ENCODE measurements at places on chromosomes 5 and 9. TPM values are rescaled to one million over a fixed set of nuclear protein-coding genes. Genes with fewer than 3 reads are reported as not detected.
A peak's percentile ranks its signal among the peaks of the same experiment; 100 is the strongest.

GRCh38 chr5:173917788-173918786, 29.9 kb downstream of the CPEB4 start:
- H3K4me3 ChIP-seq = peak overlapping the region; percentile 49
- peaks cover 26% of the 10 kb centered on the region for H3K4me1 ChIP-seq
- no peaks in the 10 kb centered on the region for H3K36me3 ChIP-seq
- H3K27ac ChIP-seq = peak overlapping the region; percentile 89

DNA sequence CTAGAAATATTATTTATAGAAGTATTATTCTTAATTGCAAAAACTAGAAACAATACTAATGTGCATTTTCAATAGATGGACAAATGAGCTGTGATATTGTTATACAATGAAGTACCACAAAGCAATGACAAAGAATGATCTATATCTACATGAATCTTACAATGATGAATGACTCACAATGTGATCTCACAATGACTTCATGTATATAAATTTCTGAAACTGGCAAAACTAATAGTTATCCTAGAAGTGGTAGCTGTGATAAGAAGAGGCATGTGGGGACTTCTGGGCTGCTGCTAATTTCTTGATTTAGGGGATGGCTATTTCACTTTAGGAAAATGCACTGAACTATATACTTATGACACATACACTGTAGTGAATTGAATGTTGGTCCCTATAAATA, 396.0 kb upstream of the ZNF608 start:
- no peak overlapping the region for H3K27ac ChIP-seq
- no peak overlapping the region for H3K4me3 ChIP-seq
- H3K4me1 ChIP-seq = no peaks in the 10 kb centered on the region
- no peak for DNase-seq

GRCh38 chr9:74570879-74571512, 73.9 kb downstream of the RORB start:
- no peaks in the 10 kb centered on the region for H3K27me3 ChIP-seq
- no peak for DNase-seq
- H3K4me3 ChIP-seq = no peak overlapping the region
- no peaks in the 10 kb centered on the region for H3K4me1 ChIP-seq

GRCh38 chr9:86885232-86885631, 62.1 kb downstream of the GAS1 start:
- H3K4me3 ChIP-seq = no peak overlapping the region
- H3K4me1 ChIP-seq = no peaks in the 10 kb centered on the region
- DNase-seq = no peak
- H3K27me3 ChIP-seq = no peaks in the 10 kb centered on the region

GRCh38 chr9:76592974-76593347, 134.0 kb downstream of the GCNT1 start:
- no peaks in the 10 kb centered on the region for H3K36me3 ChIP-seq
- no peaks in the 10 kb centered on the region for H3K27me3 ChIP-seq
- H3K4me1 ChIP-seq = no peaks in the 10 kb centered on the region

DNA sequence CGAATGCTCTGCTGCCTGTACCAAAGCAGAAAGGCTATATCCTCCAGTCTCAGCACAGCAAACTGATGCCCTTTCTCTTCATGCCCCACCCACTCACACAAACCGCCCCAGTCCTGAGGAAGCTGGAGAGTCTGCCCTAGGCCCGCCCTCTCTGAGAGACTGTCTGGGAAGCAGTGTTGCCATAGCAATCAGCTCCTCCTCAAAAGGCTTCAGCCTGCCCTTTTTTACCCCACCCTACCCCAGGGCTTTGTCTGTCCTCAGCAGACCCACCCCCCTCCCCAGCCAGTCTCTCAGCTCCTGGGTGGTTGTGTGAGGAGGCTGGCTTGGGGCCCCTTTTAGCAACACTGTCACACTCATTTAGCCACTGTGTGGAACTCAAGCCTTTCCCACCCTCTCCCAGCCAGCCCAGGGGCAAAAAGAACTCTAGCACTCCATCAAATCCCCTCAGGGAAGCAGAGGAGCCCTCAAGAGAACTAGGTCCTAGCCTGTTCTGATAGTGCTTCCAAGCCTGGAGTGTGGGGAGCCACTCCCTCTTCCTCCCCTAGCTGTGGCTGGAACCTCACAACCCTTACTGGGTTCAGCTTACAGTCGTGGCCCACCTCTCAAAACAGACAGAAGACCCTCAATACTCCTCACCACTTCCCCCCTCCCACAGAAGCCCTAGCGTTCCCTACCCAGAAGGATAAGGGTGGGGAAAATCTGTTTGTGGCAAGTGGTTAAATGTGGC, 1.4 kb downstream of the ATOSB start:
- DNase-seq = peak; percentile 68
- peak overlapping the region; percentile 86 for H3K4me3 ChIP-seq
- H3K36me3 ChIP-seq = no peaks in the 10 kb centered on the region
- peaks cover 61% of the 10 kb centered on the region for H3K4me1 ChIP-seq

DNA sequence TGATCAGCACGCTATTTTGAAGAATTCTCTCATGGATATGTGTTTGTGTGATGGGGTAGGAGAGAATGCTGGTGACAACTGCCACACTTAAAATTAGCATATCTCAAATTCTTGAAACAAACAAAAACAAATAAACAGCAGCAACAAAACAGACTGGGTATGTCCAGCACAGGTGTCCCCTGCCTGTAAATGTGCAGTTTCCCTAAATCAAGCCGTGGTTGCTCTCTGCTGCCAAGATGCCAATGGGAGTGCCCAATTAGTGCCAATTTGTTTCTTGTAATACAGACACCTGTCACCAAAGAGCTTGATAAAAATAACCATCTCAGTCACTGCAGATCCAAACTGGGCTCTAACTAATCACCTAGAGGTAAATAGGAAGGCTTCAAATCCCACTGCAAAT, 144.2 kb upstream of the SMARCA2 start:
- H3K36me3 ChIP-seq = no peaks in the 10 kb centered on the region
- H3K4me3 ChIP-seq = no peak overlapping the region
- peaks cover 18% of the 10 kb centered on the region for H3K4me1 ChIP-seq

- no peaks in the 10 kb centered on the region for H3K4me1 ChIP-seq
- no peaks in the 10 kb centered on the region for H3K27me3 ChIP-seq
- H3K4me3 ChIP-seq = no peak overlapping the region
- H3K36me3 ChIP-seq = no peaks in the 10 kb centered on the region
Measured at GRCh38 chr9:131087354-131087893, 8.9 kb upstream of the AIF1L start.

GRCh38 chr5:65102371-65102975, 333.7 kb downstream of the CWC27 start:
- no peaks in the 10 kb centered on the region for H3K27me3 ChIP-seq
- H3K36me3 ChIP-seq = no peaks in the 10 kb centered on the region
- DNase-seq = peak; percentile 5

DNA sequence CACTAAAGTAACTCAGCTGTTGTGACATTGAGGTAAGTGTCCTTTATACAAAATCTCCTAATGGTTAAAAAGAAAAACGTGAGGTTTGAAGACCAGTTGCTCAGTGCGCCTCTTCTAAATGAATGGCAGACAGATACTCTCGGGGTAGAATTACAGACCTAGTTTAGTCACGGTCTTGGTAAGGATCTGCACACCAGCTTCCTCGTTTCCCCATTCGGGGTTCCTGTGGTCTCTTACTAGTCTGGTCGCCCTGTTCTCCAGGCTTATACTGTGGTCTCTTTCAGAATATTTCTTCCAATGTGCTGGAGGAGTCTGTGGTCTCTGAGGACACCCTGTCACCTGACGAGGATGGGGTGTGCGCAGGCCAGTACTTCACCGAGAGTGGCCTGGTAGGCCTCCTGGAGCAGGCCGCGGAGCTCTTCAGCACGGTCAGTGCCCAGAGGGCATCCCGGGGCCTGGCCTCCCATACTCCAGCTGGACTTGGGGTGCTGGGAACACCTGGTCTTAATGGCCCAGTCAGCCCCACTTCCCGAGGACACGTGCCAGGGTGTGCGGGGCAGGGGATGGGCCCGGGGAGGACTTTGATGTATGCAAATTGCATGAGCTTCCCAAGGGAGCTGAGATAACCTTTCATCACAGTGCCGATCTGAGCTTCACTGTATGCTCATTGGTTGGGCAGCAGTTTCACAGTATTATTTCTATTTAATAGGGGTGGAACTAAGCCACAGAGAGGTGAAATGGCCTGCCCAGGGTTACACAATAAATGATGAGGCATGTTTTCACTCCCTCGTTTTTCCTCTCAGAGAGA, 224.5 kb downstream of the DOCK8 start:
- no peaks in the 10 kb centered on the region for H3K27me3 ChIP-seq
- no peak for DNase-seq
- H3K4me3 ChIP-seq = no peak overlapping the region
- no peak overlapping the region for H3K27ac ChIP-seq
- no peaks in the 10 kb centered on the region for H3K4me1 ChIP-seq
- H3K36me3 ChIP-seq = peaks cover 87% of the 10 kb centered on the region

- H3K36me3 ChIP-seq = no peaks in the 10 kb centered on the region
- no peak overlapping the region for H3K4me3 ChIP-seq
Measured at GRCh38 chr5:59317023-59317773, 576.3 kb downstream of the PDE4D start.

DNA sequence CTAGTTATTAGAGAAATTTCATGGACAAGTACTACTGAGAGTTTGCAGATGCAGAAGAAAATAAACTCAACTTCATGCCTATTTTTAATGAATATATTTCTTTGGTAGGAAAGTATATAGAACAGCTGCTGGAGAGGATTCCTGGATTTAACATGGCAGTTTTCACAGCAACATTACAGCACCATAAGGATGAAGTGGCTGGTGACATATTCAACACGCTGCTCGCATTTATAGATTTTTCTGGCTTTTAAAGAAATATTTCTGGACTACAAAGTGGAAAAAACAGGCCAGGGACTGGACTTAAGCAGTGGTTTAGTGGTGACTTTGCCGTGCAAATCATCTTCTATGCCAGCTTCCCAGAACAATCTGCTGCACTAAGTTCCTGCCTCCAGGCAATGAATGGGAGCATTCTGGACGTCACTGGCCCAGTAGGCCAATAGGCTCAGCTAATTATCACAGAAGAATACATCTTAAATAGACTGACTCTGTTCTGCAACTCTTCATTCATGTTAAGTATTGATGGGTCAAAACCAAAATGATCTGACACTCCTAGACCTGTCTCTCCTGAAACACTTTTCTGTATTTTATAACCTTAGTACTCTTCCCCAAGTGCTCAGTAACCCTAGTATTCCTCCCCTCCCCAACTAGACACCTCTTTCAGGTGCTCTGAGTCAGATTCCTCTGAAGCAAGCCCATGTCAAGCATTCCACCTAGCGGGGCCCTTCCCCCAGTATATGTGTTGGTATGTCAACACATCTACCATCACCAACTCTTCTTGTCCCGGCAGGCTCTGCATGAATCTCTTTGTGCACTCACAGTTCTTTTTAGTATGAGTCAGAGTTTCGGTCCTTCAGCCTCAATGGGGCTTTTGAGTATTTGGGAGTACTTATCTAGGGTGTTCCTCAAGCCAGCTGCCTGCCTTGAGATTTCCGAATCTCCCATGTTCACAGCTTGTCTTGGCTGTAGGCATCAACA, 625.5 kb downstream of the CHSY3 start:
- DNase-seq = no peak
- H3K4me3 ChIP-seq = no peak overlapping the region
- no peak overlapping the region for H3K27ac ChIP-seq
- H3K4me1 ChIP-seq = no peaks in the 10 kb centered on the region

- H3K27me3 ChIP-seq = no peaks in the 10 kb centered on the region
- H3K36me3 ChIP-seq = no peaks in the 10 kb centered on the region
- DNase-seq = no peak
- no peak overlapping the region for H3K4me3 ChIP-seq
- H3K27ac ChIP-seq = no peak overlapping the region
Measured at GRCh38 chr5:158701007-158701391, 398.7 kb downstream of the EBF1 start.

GRCh38 chr9:95766906-95767305, 108.6 kb upstream of the ERCC6L2 start:
- no peaks in the 10 kb centered on the region for H3K4me1 ChIP-seq
- H3K4me3 ChIP-seq = no peak overlapping the region
- no peak for DNase-seq
- H3K27me3 ChIP-seq = no peaks in the 10 kb centered on the region

GRCh38 chr5:78513441-78513840, 135.1 kb downstream of the LHFPL2 start:
- H3K36me3 ChIP-seq = no peaks in the 10 kb centered on the region
- H3K4me1 ChIP-seq = peaks cover 9% of the 10 kb centered on the region
- DNase-seq = no peak

DNA sequence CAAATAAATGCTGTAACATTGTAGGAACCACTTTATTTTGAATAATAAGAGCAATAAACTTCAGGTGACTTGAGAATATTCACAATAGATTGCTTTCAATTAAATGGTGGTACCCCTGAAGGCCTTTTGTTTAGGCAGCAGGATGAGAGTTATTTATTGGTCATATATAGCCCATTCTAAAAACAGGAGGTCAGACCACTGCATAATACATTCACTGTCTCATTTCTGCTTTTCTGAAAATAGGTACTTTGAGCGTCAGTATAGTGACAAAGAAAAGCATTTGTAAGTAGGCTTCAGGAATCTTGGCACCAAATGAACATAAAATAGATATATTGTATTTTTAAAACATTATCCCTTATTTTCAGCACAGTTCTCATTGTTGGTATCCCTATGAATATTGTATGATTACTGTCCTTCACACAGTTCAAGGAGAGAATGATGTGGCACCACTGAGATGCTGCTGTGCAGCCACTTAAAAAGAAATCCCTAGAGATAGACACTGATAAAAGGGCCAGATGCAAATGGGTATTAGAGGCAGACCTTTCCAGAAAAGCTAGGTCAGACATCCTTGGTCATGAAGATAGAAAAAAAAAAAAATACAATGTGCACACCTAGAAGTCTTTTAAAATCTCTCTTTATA, 381.8 kb upstream of the ST8SIA4 start:
- H3K4me3 ChIP-seq = no peak overlapping the region
- H3K4me1 ChIP-seq = no peaks in the 10 kb centered on the region
- DNase-seq = no peak
- no peaks in the 10 kb centered on the region for H3K27me3 ChIP-seq
- H3K36me3 ChIP-seq = no peaks in the 10 kb centered on the region

DNA sequence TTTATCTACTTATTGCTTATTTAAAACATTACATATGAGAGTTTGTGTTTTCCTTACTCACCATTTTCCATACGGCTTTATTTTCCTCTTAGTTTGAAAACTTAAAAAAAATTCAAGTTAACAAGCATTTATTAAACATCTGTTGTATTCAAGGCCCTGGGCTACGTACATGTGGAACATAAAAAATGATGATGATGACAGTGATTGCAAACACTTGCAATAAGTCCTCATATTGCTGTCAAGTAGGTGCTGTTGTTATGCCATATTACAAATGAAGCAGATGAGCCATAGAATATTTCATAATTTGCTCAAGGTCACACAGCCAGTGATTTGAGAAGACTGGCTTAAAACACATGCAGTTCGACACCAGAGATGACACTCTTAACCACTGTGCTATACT, 180.6 kb downstream of the COMMD10 start:
- H3K27me3 ChIP-seq = no peaks in the 10 kb centered on the region
- DNase-seq = no peak
- H3K4me1 ChIP-seq = no peaks in the 10 kb centered on the region
- H3K4me3 ChIP-seq = no peak overlapping the region
- no peak overlapping the region for H3K27ac ChIP-seq

Gene STX17
- polyA plus RNA-seq = 18.8 TPM

Gene PPIP5K2
- 22.5 TPM for polyA plus RNA-seq

Gene TPPP
- polyA plus RNA-seq = 0.36 TPM

Gene FYB1
- polyA plus RNA-seq = 414 TPM

Gene SHOC1
- 0.13 TPM for polyA plus RNA-seq

Gene IFNK
- polyA plus RNA-seq = not detected

Gene TNFSF15
- not detected for polyA plus RNA-seq

Gene SKIC3
- 48.0 TPM for polyA plus RNA-seq
